CD4-positive, CD25-positive, alpha-beta regulatory T cell (primary cell): ENCODE measurements at places on chromosomes 4 and X.

GRCh38 chrX:101229170-101229569 is 9.6 kb downstream of the DRP2 start:
- no peak overlapping the region for H3K4me3 ChIP-seq
- no peaks in the 10 kb centered on the region for H3K27me3 ChIP-seq

- H3K27ac ChIP-seq = no peak overlapping the region
- H3K4me1 ChIP-seq = no peaks in the 10 kb centered on the region
- H3K36me3 ChIP-seq = no peaks in the 10 kb centered on the region
- DNase-seq = no peak
- H3K4me3 ChIP-seq = no peak overlapping the region
- H3K27me3 ChIP-seq = no peaks in the 10 kb centered on the region
Observed at GRCh38 chrX:97065973-97066372, 182.3 kb downstream of the RPA4 start.

DNA sequence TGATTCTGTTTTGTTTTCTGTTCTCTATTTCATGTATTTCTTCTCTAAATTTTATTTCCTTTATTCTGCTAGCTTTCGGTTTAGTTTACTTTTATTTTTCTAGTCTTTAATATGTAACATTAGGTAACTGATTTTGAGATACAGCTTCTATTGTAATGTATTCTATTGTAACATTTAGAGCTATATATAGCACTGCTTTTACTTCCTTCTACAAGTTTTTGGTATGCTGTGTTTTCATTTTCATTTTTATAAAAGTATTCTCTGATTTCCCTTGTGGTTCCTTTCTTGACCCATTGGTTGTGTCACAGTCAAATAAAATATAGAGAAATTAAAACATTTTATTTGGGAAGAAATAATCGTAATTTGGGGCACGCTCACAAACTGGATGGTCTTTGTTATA is 13.9 kb upstream of the CT47A1 start:
- no peaks in the 10 kb centered on the region for H3K27me3 ChIP-seq
- no peaks in the 10 kb centered on the region for H3K4me1 ChIP-seq
- no peak for DNase-seq
- no peak overlapping the region for H3K4me3 ChIP-seq

- no peak overlapping the region for H3K4me3 ChIP-seq
- H3K4me1 ChIP-seq = no peaks in the 10 kb centered on the region
- H3K27ac ChIP-seq = no peak overlapping the region
Observed at GRCh38 chr4:147336252-147336651, 144.6 kb upstream of the EDNRA start.

- no peak overlapping the region for H3K4me3 ChIP-seq
- no peak overlapping the region for H3K27ac ChIP-seq
- DNase-seq = no peak
- no peaks in the 10 kb centered on the region for H3K27me3 ChIP-seq
Observed at GRCh38 chr4:89416960-89417359, 109.4 kb upstream of the GPRIN3 start.

GRCh38 chr4:81214144-81214880 is 710 bp downstream of the PRKG2 start:
- H3K36me3 ChIP-seq = no peaks in the 10 kb centered on the region
- H3K27me3 ChIP-seq = peaks cover 18% of the 10 kb centered on the region
- DNase-seq = no peak
- H3K4me1 ChIP-seq = no peaks in the 10 kb centered on the region
- H3K4me3 ChIP-seq = no peak overlapping the region

GRCh38 chr4:26685250-26685649 is 101.4 kb downstream of the TBC1D19 start:
- H3K4me1 ChIP-seq = no peaks in the 10 kb centered on the region
- H3K27me3 ChIP-seq = no peaks in the 10 kb centered on the region
- peaks cover 14% of the 10 kb centered on the region for H3K36me3 ChIP-seq
- H3K4me3 ChIP-seq = no peak overlapping the region
- DNase-seq = no peak

DNA sequence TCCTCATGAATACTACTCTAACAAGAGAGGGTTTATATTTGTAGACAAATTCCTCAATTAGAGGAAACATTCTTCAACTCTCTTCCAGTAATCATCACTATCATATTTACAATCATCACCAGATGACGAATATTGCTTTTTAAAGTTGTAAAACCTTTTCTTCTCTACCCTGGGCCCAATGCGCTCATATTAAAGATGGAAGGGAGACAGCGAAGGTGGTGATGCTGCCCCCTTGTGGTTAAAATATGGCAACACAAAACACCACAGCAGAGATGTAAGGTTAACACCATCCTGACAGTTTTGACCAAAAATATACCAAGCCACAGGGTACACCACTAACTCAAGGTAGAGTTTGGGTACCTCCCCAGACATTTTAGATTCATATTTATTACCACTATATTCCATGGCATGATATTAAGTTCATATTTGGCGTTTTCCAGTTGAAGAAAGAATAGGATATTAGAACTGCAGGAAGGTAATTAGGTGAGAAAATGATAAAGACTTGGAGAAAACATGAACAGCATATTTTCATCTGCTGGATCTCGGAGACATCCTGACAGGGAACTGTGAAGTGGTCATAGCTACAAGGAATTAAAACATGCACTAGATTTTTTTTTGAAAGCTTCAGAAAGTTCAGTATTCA is 72.8 kb downstream of the SLC9A7 start:
- H3K4me1 ChIP-seq = no peaks in the 10 kb centered on the region
- no peak overlapping the region for H3K27ac ChIP-seq
- DNase-seq = peak; percentile 5
- H3K27me3 ChIP-seq = no peaks in the 10 kb centered on the region
- no peak overlapping the region for H3K4me3 ChIP-seq

- no peak for DNase-seq
- H3K27me3 ChIP-seq = no peaks in the 10 kb centered on the region
- no peak overlapping the region for H3K27ac ChIP-seq
- H3K36me3 ChIP-seq = no peaks in the 10 kb centered on the region
Observed at GRCh38 chr4:56220261-56220660, 167.0 kb downstream of the AASDH start.

DNA sequence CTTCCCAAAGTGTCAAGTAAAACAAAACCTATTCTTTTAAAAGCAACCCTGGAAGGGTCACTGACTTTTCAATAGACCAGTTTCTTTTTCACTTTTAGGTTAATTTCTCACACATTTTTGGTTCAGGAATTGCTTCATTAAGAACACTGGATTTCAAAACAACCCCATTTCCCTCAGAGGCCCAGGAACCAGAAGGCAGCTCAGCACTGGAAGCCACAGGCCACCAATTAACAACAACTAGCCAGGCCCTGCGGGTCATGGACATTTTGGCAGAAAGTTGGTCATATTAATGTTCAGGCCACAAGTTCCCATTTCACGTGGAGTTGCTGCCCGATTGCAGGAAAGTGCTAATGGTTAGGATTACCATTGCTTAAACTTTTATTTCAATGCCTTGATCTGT is 39.8 kb downstream of the HAND2 start:
- H3K27me3 ChIP-seq = peaks cover 4% of the 10 kb centered on the region
- H3K36me3 ChIP-seq = no peaks in the 10 kb centered on the region
- no peak overlapping the region for H3K4me3 ChIP-seq

DNA sequence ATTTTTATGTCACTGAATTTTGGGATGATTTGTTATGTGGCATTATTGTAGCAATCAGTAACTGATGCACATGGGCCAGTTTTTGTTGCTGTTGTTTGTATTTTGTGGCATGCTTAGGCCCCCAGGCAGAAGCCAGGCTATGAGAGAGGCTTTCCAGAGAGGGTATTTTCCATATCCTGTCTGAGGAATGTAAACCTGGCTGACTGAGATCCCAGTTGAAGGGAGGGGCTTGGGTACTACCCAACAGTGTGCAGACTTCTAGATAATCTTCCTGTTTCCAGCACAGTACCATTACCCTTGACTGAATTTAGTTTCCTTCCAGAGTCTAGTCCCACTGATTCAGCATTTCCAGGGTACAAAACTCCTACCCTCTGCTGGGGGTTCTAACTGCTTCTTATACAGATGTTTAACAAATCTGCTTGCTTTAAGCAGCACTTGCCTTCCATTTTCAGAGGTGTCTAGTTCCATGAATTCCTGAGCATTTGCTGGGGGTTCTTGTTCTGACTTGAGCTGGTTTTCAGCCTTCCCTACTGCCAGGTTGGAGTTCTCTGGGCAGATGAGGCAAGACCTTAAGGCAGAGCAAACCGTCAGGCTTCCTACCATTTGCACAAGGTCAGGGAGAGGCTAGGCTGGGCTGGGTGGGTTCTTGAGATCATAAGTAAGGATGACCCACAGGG is 104.7 kb upstream of the EGFL6 start:
- no peak overlapping the region for H3K4me3 ChIP-seq
- no peaks in the 10 kb centered on the region for H3K27me3 ChIP-seq
- no peak overlapping the region for H3K27ac ChIP-seq
- DNase-seq = no peak

DNA sequence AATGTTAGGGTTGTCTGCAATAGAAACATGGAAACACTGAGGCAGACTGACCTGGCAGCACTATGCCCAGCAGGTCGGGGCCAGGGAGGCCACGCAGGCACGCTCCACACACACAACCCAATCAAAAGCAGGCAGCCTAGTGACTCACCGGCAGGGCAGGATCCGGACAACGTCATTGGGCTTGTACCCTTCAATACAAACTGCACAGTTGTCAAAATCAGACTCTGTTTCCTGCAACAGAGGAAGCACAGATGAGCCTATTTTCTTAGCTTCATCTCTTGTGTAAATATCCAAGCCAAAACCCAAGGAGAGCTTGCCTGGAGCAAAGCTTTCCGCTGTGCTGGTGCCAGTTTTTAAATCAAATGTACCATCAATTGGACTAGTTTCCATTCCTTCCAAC is 185.8 kb downstream of the RNF150 start:
- no peaks in the 10 kb centered on the region for H3K27me3 ChIP-seq
- no peaks in the 10 kb centered on the region for H3K4me1 ChIP-seq
- DNase-seq = no peak

DNA sequence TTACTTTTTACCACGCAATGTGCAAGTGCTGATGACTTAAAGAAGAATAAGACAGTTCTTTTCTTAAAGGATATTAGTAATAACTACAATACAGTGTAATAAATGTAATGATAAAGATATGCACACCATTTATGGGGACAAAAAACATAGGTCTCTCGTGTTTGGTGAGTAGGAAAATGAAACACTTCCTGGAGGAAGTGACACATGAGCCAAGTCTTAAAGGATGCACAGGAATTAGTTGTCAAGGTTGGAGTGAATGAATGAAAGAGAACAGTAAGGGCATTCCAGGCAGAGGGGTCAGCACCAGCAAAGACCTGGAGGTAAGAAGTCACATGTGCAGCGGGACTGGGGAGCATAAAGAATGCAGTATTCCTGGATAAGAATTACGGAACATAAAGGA is 112.7 kb downstream of the SH3RF1 start:
- no peaks in the 10 kb centered on the region for H3K4me1 ChIP-seq
- DNase-seq = no peak
- no peaks in the 10 kb centered on the region for H3K27me3 ChIP-seq
- no peak overlapping the region for H3K4me3 ChIP-seq
- no peak overlapping the region for H3K27ac ChIP-seq

GRCh38 chrX:96379951-96380350 is 304.7 kb upstream of the DIAPH2 start:
- no peaks in the 10 kb centered on the region for H3K4me1 ChIP-seq
- H3K4me3 ChIP-seq = no peak overlapping the region
- H3K27ac ChIP-seq = no peak overlapping the region
- no peaks in the 10 kb centered on the region for H3K27me3 ChIP-seq
- no peaks in the 10 kb centered on the region for H3K36me3 ChIP-seq

- no peak overlapping the region for H3K27ac ChIP-seq
- no peaks in the 10 kb centered on the region for H3K36me3 ChIP-seq
- no peaks in the 10 kb centered on the region for H3K4me1 ChIP-seq
Observed at GRCh38 chrX:99394456-99394855, 1015.6 kb downstream of the PCDH19 start.

GRCh38 chr4:122346036-122346435 is 32.8 kb upstream of the ADAD1 start:
- no peak overlapping the region for H3K27ac ChIP-seq
- H3K4me1 ChIP-seq = no peaks in the 10 kb centered on the region
- peaks cover 78% of the 10 kb centered on the region for H3K36me3 ChIP-seq
- H3K27me3 ChIP-seq = no peaks in the 10 kb centered on the region
- no peak overlapping the region for H3K4me3 ChIP-seq

DNA sequence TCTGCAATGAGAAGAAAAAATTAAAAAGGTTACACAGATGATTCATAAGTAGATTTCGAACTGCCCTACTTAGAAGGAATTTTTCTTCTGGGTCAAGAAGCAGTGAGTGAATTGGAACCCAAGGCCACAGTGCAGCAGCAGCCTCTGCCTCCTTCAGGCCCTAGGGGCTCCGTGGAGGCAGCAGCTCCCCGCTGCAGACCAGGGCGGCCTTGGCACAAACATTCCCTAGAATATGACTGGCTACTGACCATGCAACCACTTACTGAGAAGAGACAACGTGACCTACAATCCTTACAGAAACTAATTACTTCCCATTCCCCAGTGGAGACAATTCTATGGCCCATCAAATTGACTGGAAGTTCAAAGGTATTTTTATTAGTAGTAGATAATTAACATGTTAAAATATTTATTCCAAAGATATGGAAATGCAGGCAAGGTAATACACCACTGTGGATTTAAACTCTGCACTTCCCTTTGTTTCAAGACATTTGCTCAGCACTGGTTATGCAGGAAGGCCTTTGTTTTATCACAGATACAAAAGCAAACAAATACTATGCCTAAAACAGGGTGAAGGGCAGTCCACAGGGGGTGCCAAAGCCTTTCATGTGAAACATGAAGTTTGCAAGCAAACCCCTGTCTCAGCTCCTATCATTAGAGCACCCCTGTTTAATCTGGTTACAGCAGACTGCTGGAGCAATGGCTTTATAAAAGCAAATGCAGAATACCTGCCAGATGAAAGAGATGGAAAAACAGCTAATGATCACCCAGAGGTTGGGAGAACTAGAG is 59.2 kb downstream of the PCDH19 start:
- H3K27me3 ChIP-seq = no peaks in the 10 kb centered on the region
- no peaks in the 10 kb centered on the region for H3K4me1 ChIP-seq
- H3K27ac ChIP-seq = no peak overlapping the region
- DNase-seq = no peak

DNA sequence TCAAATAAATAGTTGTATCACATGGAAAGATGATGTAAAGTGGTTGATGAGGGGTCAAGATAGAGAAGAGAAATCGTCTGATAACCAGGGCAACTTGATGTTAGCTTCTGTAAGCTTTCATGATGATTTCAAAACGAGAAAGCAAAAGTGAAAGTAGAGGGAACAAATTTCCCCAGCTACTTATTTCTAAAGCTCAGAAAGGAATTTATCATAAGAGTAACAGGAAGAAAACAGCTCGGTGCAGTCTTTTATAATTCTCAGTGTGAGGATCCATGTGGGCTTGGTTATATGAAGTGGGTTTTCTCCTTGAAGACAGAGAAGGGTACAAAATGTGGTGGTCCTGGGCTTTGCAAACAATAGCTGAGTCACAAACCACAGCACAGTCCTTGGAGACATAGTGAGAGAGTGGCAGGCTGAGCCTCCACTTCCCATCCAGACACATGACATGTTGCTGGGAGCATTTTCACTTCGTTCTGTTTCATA is 32.1 kb upstream of the GLRA2 start:
- H3K4me1 ChIP-seq = no peaks in the 10 kb centered on the region
- H3K4me3 ChIP-seq = peak overlapping the region; percentile 80
- no peaks in the 10 kb centered on the region for H3K27me3 ChIP-seq
- no peak overlapping the region for H3K27ac ChIP-seq
- DNase-seq = peak; percentile 60
- no peaks in the 10 kb centered on the region for H3K36me3 ChIP-seq

GRCh38 chr4:173913496-173913895 is 370.0 kb downstream of the FBXO8 start:
- no peak overlapping the region for H3K4me3 ChIP-seq
- no peaks in the 10 kb centered on the region for H3K4me1 ChIP-seq
- DNase-seq = no peak
- no peaks in the 10 kb centered on the region for H3K27me3 ChIP-seq

GRCh38 chrX:20712811-20713210 is 446.1 kb upstream of the RPS6KA3 start:
- H3K4me3 ChIP-seq = no peak overlapping the region
- H3K27ac ChIP-seq = no peak overlapping the region
- no peaks in the 10 kb centered on the region for H3K4me1 ChIP-seq
- H3K27me3 ChIP-seq = no peaks in the 10 kb centered on the region
- no peak for DNase-seq
- H3K36me3 ChIP-seq = no peaks in the 10 kb centered on the region
